H4 (cell line): ENCODE measurements at places on chromosomes 4 and X. TPM values are rescaled to one million over a fixed set of nuclear protein-coding genes. Genes with fewer than 3 reads are reported as not detected.

CCKAR gene
- total RNA-seq, result 0.08 TPM in 1 of 2 replicates, not detected in the other

GAGE13 gene
- not detected in 2 replicates for total RNA-seq

RTL9 gene
- total RNA-seq, result 0.04 and 0.15 TPM in 2 replicates

TGIF2LX gene
- 5.8 and 9.6 TPM in 2 replicates for total RNA-seq

KLHL34 gene
- not detected in 2 replicates for total RNA-seq

APBB2 gene
- total RNA-seq, result 25.5 and 25.7 TPM in 2 replicates

ODAPH gene
- total RNA-seq, result 0.12 and 0.19 TPM in 2 replicates

IL1RAPL2 gene
- total RNA-seq, result 0.23 TPM in 1 of 2 replicates, not detected in the other

C4orf36 gene
- 1.2 and 4.9 TPM in 2 replicates for total RNA-seq

SMR3B gene
- total RNA-seq, result not detected in 2 replicates

ERCC6L gene
- total RNA-seq, result 8.6 and 13.1 TPM in 2 replicates

DMRTC1B gene
- 0.41 TPM in 1 of 2 replicates, not detected in the other for total RNA-seq

ACSL4 gene
- total RNA-seq, result 46.6 and 59.7 TPM in 2 replicates

RASL11B gene
- total RNA-seq, result 0.60 and 0.80 TPM in 2 replicates

SERTM2 gene
- total RNA-seq, result 0.74 and 1.5 TPM in 2 replicates

TBC1D8B gene
- 2.6 and 2.9 TPM in 2 replicates for total RNA-seq

MUC7 gene
- total RNA-seq, result not detected in 2 replicates

MND1 gene
- 13.4 and 25.3 TPM in 2 replicates for total RNA-seq

UGT2B17 gene
- total RNA-seq, result not detected in 2 replicates

MAGEA9B gene
- total RNA-seq, result 0.08 TPM in 1 of 2 replicates, not detected in the other

SAGE1 gene
- total RNA-seq, result not detected in 2 replicates

CFAP299 gene
- total RNA-seq, result 0.21 TPM in 1 of 2 replicates, not detected in the other

CXCL1 gene
- total RNA-seq, result not detected in 2 replicates
